ENCODE measurements at places on chromosomes 6 and 20.
A peak's percentile ranks its signal among the peaks of the same experiment; 100 is the strongest.

- no peak for DNase-seq
Measured at GRCh38 chr6:75691012-75691411, 58.0 kb upstream of the MYO6 start.

GRCh38 chr6:106804346-106805335 is 169.9 kb downstream of the CD24 start:
- no peak for DNase-seq

DNA sequence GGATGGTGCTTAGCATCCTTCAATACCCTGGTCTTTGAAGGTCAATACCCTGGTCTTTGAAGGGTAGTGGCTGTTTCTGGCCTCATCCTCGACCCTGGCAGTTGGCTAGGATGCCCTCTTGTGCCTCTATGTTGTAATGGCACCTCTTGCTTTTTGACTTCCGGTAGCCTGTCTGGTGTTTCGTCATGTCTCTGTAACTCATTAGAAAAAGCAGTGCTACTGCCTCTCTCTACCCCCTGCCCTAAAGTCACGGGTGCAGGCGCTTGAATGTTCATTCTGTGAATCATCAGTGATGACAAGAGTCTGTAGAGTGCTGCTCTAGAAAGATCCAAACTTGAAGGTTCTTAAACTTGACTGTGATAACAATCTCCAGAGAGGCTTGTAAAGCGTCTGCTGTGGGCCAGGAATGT is 28.3 kb downstream of the RSPO4 start:
- no peak for DNase-seq

DNA sequence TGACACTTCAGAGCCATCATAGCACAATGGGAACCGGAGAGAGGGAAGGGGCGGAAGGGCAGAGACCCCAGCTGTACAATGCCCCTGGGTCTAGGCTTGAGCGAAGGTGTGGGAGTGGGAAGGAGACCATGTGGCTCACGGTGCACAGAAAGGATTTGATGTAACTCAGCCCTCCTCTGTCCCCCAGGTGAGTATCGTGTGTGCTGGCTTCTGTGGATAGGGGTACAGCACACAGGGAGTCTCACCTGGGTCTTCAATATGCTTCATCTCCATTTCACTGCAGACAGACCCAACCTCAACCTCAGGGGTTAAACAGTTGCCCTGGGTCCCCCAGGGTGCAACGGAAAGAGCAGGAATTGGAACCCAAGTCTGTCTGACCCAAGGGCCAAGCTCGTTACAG is 122.2 kb downstream of the CDH26 start:
- no peak for DNase-seq

- DNase-seq = no peak
Measured at GRCh38 chr6:31222496-31222895, 49.4 kb downstream of the HLA-C start.

- no peak for DNase-seq
Measured at GRCh38 chr20:32244150-32244823, 33.2 kb upstream of the KIF3B start.

- peak; percentile 79 for DNase-seq
Measured at GRCh38 chr20:57351042-57351783, at the start of gene RAE1. RAE1 (plus strand) TSS chr20:57351255; CDS start chr20:57354039, 2,784 bp downstream.

DNA sequence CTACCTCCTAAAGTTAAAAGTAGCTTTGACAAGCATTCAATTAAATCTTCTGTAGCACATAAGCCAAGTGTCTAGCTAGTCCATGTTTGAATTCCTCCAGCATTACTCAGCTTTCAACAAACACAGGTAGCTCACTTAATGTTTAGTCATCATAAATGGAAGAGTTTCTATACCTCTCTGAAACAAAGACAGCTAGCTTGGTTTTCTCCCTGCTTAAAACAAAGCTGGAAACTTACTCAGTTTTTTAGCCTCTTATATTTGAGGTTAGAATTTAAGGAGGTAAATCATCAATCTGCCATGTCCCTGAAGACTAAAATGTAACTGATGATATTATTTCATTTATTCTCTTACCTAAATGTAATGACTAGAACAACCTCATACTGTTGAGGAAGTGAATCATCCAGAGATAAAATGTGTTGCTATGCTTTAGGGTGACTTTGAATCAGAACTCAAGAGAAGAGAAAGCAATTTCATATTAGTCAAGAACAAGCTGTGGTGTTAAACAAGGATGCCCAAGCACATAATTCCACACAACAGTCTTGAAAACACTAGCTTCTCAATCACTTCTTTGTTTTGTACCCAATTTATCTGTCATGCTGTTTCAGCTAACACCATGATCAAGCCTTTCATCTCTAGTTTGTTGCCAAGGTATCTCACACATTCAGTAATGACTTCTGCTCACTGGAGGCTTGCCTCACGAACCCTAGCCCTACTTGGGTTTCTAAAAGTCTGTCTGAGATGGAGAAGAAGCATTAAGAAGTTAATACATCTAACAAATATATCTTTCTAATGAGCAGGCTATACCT is 251.9 kb downstream of the EPM2A start:
- no peak for DNase-seq

DNA sequence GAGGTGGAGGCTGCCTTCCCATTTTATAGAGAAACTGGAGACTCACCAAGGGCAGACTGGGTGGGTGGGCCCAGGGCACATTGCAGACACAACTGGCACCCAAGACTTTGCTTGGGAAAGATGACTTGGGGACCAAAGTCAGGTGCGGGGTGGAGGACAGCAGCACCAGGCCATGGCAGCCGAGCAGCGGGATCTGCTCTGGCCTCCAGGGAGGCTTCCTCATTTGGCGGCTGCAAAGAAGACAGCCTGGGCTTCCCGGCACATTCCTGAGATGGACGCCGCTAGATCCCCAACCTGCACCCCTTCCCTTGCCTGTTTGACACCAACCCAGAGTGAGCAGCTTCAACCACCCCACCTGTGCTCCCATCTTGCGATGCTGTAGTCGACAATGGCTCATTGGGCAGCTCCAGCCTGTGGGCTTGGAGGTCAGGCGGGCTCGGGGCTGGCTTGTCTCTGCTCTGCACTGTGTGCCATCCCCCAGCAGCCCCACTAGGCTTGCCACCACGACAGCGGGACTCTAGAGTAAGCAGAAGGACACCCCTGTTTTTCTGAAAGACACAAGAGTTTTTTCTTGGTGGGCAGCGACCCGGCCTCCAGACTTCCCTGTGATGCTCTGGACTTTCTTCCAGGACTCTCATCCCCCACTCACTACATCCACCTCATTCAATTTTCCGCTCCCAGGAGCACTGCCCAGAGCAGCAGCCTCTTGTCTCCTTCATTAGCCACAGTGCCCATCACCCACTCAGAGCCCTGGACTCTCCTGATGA is 184.9 kb upstream of the CST7 start:
- DNase-seq = peak; percentile 3

DNA sequence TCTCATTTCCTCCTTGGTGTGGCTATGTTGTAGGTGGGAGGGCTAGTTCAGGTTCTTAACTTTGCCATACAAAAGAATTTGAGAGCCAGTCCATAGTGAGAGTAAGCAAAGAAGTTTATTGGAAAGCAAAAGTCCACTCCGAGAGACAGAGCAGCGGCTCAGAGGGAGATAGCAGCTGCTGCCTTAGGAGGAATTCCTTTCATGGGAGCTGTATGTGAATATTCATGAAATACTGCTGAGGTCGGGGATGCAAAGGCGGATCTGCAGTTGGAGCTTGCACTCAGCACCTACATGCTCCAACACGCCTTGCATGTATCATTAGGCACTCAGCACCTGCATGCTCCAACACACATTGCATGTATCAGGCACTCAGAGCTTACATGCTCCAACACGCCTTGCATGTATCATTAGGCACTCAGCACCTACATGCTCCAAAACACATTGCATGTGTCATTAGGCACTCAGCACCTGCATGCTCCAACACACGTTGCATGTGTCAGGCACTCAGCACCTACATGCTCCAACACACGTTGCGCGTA is 54.9 kb downstream of the CDH4 start:
- DNase-seq = no peak

GRCh38 chr6:93163146-93163545 is 256.2 kb downstream of the EPHA7 start:
- DNase-seq = no peak

- DNase-seq = no peak
Measured at GRCh38 chr20:8094850-8095249, 37.2 kb upstream of the PLCB1 start.

- no peak for DNase-seq
Measured at GRCh38 chr6:156169371-156169770, 607.8 kb upstream of the ARID1B start.

- DNase-seq = no peak
Measured at GRCh38 chr6:138331984-138332383, 45.7 kb upstream of the SMIM28 start.

DNA sequence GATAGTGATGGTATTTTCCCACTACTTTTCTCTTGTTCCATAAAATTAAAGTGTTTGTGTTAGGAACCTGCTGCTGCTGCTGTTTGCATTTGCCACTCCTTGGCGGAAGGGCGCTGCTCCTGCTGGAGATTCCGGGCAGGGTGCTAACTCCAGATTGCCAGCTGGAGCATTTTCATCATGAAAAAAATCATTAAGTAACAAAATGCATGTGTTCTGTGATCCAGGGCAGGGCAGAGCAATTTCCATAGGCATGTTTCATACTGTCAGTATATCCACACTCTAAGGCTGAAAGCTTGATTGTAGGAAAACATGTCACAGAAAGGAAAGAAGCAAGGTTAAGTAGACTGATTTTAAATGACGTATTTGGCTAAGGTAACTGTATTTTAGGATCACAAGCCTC is 24.0 kb downstream of the PBOV1 start:
- DNase-seq = no peak

DNA sequence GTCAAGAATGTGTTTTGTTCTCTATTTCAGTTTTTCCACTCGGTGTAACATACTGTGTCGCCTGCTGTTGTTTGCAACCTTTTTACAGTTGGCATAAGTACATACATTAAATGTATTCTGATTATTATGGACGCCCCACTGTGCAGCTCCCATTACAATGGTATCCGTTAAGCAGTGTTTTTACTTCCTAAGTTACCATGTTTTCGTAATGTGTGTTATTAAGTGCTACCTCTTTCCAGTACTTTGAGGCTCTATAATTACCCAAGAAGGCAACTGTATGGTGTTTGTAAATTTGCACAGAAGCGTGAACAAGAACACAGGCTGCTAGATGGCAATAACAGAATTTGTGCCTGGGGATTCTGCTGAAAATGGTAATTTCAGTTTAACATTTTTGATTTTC is 568.0 kb upstream of the MARCKS start:
- DNase-seq = no peak

GRCh38 chr6:141501616-141502015 is 631.1 kb upstream of the GJE1 start:
- DNase-seq = no peak

- DNase-seq = no peak
Measured at GRCh38 chr20:57995381-57995977, 233.0 kb downstream of the ANKRD60 start.

DNA sequence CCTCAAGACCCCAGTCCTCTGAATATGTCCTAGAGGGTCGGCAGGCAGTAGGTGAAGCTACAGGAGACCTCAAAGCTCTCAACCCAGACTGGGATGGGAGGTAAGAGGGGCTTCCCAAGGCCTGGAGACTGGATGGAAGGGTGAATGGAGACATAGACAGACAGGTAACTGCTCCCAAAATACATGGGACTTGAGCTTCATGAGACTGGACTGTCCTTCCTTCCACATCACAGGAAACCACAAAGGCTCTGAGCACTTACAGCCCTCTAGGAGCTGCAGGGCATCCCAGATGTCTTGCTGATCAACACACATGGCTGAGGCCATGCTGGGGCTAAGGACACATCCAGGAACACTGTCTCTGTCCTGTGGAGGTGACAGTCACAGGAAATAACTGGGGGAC is 11.6 kb downstream of the HSPA12B start:
- no peak for DNase-seq

GRCh38 chr6:8707956-8708772 is 272.8 kb upstream of the SLC35B3 start:
- no peak for DNase-seq

DNA sequence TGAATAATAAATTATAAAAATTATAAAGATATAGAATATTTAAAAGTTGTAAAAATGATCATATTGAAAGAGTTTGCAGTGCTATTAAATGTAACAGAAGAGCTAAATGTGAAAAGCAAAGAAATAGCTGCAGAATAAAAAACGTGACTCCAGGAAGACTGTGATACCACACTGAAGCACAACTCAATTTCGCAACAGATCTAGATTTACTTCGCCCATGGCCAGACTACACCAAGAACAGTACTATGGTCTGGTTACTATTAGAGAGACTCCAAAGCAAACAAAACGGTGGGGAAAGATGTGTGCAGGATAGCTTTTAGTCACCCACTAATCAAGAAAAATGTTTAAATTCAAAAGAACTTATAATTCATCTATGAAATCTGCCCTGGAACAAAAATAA is 1.9 kb downstream of the CHD6 start:
- no peak for DNase-seq

DNA sequence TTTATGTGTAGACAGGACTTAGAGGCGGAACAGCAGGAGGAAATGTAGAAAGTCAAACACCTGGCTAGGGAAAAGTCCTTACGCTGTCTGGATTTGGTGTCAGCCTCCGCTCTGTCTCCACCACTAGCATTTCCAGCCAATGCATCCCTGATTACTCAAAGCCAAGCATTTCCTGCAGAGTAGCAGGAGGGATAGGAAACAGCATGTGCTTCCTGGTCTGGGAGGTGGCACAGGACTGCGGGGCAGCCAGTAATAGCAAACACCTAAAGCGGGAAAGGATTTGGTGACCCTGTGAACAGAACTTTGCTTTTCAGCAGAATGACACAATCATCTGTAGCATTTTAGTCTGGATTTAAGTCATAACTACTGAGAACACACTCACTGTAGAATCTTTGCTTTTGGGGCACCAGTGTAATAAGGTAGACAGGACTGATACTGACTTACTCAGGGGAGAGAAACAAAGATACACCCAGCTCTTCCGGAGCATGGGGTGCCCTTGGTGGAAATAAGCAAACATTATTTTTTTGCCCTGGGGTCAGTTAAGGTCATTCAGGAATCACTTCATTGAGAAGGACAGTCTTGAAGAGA is 133.3 kb upstream of the AHI1 start:
- DNase-seq = no peak
